Uterine smooth muscle cell (primary cell): ENCODE measurements at places on chromosomes 12 and 14. TPM values are rescaled to one million over a fixed set of nuclear protein-coding genes. Genes with fewer than 3 reads are reported as not detected.

ACSM4 gene
- not detected in 2 replicates for total RNA-seq

GYS2 gene
- total RNA-seq = not detected in 2 replicates

DCN gene
- 87.0 and 193 TPM in 2 replicates for total RNA-seq

SLC24A4 gene
- under 0.01 TPM in 1 of 2 replicates, not detected in the other for total RNA-seq

TESPA1 gene
- total RNA-seq = not detected in 2 replicates

FZD10 gene
- under 0.01 and 0.12 TPM in 2 replicates for total RNA-seq

KRT77 gene
- total RNA-seq = not detected in 2 replicates

BRMS1L gene
- total RNA-seq = 3.0 and 5.1 TPM in 2 replicates

SAMD15 gene
- 2.2 and 3.0 TPM in 2 replicates for total RNA-seq

LRRIQ1 gene
- total RNA-seq = 0.55 and 0.62 TPM in 2 replicates

FGF6 gene
- not detected in 2 replicates for total RNA-seq

KRT78 gene
- not detected in 2 replicates for total RNA-seq

PPP1R1A gene
- total RNA-seq = not detected in 2 replicates

OR6C2 gene
- not detected in 2 replicates for total RNA-seq

APOF gene
- total RNA-seq = not detected in 2 replicates

SCN8A gene
- 39.5 and 45.0 TPM in 2 replicates for total RNA-seq

ANHX gene
- not detected in 2 replicates for total RNA-seq

RERG gene
- not detected in 2 replicates for total RNA-seq

SIX6 gene
- total RNA-seq = not detected in 2 replicates

CCDC38 gene
- not detected in 2 replicates for total RNA-seq

PRH1 gene
- total RNA-seq = 21.8 and 27.1 TPM in 2 replicates

KRT82 gene
- total RNA-seq = not detected in 2 replicates

GOLT1B gene
- total RNA-seq = 71.7 and 82.7 TPM in 2 replicates

TAS2R8 gene
- not detected in 2 replicates for total RNA-seq

GZMB gene
- total RNA-seq = not detected in 2 replicates

SLC25A47 gene
- total RNA-seq = not detected in 2 replicates

STYK1 gene
- 0.25 and 0.66 TPM in 2 replicates for total RNA-seq

PRPH gene
- total RNA-seq = 0.12 and 0.22 TPM in 2 replicates

RNASE3 gene
- not detected in 2 replicates for total RNA-seq

MIPOL1 gene
- 17.1 and 19.9 TPM in 2 replicates for total RNA-seq

IFNG-AS1 gene
- total RNA-seq = not detected in 2 replicates

ACTN1 gene
- total RNA-seq = 360 and 441 TPM in 2 replicates

BRI3BP gene
- total RNA-seq = 6.7 and 7.4 TPM in 2 replicates

SLC39A9 gene
- total RNA-seq = 109 and 117 TPM in 2 replicates

LMO3 gene
- 11.2 and 16.4 TPM in 2 replicates for total RNA-seq

C12orf42 gene
- total RNA-seq = not detected in 2 replicates

SERPINA3 gene
- 0.22 and 2.1 TPM in 2 replicates for total RNA-seq

CDCA3 gene
- 9.0 and 35.9 TPM in 2 replicates for total RNA-seq

ZNF26 gene
- 12.7 and 15.9 TPM in 2 replicates for total RNA-seq

KRT84 gene
- total RNA-seq = not detected in 2 replicates

KRT75 gene
- total RNA-seq = not detected in 2 replicates

C1QL4 gene
- total RNA-seq = 0.37 and 0.77 TPM in 2 replicates

ADCY6 gene
- 30.5 and 43.5 TPM in 2 replicates for total RNA-seq

TAS2R14 gene
- 2.9 and 3.6 TPM in 2 replicates for total RNA-seq

CIROP gene
- 0.11 and 0.25 TPM in 2 replicates for total RNA-seq

NID2 gene
- total RNA-seq = 84.8 and 133 TPM in 2 replicates

TSPAN19 gene
- 0.11 and 0.25 TPM in 2 replicates for total RNA-seq

LMNTD1 gene
- 1.9 and 3.1 TPM in 2 replicates for total RNA-seq

PIWIL1 gene
- not detected in 2 replicates for total RNA-seq

PSMA6 gene
- total RNA-seq = 202 and 348 TPM in 2 replicates

ENDOU gene
- total RNA-seq = under 0.01 and 0.11 TPM in 2 replicates
